ENCODE measurements at places on chromosomes 16 and 17.

DNA sequence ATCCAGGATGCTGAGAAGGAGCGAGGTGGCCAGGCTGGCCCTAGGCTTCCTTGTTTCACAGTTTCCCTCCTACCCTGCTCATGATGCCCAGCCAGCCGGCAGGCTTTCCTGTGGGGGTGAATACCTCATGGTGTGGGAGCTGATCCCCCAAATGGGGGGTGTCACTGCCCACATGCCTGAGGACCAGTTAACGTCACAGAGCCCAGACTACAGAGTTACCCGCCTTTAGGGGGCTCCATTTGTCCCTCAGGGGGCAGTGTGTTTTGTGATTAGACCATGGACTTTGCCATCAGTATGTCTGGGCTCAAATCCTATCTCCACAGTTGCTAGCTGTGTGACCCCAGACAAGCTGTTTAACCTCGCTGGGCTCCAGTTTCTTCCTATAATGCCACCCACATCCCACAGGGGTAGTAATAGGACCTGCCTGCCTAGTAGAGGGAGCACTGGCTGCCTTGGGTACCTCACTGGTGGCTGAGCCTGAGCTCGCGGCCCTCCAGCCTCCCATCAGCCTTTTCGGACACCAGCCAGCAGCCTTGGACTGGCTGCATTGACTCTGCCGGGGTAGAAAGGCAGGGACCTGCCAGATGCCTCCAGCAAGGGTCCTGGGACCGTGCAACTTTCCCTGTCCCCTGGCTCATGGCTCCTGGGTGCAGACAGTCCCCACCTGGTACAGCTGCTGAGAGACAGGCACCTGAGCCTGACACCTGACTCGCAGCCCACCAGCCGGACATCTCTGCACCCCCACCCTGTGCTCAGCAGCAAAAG, 87.5 kb upstream of the GSE1 start:
- peak overlapping the region; percentile 89 for H3K27ac ChIP-seq
- no peaks in the 10 kb centered on the region for H3K36me3 ChIP-seq
- H3K4me3 ChIP-seq = no peak overlapping the region
- DNase-seq = no peak

DNA sequence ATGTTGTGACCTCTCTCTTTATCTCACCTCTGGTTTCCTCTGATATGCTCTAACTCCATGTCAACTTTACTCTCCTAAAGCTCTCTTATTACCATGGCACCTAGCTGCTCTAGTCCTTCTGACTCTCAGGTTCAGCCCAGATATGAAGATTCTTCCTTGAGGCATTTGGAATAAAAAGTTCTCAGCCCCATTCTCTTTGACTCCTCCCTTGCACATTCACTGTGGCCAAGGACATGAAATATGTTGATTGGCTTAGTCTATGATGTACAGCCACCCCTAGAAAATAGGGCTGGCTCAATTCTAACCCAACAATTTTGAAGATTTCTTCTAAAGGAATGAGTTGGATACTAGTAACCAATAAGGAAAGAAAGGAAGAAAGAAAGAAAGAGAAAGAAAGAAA, 20.8 kb upstream of the GAS7 start:
- no peaks in the 10 kb centered on the region for H3K36me3 ChIP-seq
- H3K4me1 ChIP-seq = no peaks in the 10 kb centered on the region
- no peak overlapping the region for H3K27ac ChIP-seq

DNA sequence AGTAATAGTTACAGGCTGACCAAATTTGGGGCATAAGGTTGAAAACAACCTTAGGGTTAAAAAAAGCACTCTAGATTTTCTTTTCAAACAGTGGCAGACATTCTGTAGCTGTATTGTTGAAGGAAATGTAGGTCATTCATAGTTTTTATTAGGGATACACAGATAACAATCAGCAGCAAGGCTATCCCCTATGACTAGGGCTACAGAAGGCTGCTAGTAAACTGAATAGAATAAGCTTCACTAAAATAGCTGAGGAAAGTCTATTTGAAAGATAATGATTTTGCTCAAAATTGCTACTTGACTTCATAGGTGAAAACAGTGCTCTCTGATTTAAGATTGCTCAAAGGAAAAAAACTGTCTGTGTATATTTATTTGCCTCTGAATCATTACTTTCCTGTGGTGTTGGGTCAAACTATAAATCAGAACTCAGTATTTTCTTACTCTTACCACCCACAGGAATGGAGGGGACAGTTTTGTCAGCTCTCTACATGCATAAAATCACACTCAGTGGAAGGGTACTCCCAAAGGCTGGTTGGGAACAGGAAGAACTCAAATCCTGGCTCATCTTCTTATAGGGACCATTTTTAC, 24.8 kb downstream of the RPGRIP1L start:
- no peaks in the 10 kb centered on the region for H3K36me3 ChIP-seq
- DNase-seq = no peak
- H3K4me1 ChIP-seq = no peaks in the 10 kb centered on the region

DNA sequence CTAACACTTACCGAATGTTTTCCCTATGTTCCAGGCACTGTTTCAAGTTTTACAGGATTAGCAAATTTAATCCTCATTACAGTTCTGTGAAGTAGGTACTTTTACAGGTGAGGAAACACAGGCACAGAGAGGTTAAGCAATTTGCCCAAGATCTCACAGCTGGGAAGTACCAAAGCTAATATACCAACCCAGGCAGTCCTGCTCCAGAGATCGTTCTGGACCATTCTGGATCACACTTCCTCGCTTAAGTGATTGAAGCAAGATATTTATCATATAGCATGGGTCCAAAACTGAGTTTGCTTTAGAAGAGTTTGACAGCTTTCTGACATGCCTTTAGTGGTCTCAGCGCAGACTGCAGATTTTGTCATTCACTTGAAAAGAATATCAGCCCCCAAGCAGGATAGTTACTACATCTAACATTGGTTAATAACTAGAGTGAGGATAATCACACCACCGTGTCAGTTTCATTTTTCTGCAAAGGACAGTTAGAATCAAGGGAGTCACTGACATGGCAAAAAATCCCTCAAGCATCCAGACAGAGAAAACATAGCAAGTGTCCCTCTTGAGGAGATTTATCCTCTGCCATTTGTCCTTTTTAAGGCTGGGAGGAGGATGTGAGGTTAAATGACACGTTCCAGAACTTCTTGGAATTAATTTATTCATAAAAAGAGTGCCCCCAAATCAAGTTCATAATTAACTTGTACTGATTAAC, 5.1 kb downstream of the HS3ST3B1 start:
- H3K36me3 ChIP-seq = no peaks in the 10 kb centered on the region
- no peaks in the 10 kb centered on the region for H3K4me1 ChIP-seq
- DNase-seq = no peak
- H3K4me3 ChIP-seq = no peak overlapping the region

DNA sequence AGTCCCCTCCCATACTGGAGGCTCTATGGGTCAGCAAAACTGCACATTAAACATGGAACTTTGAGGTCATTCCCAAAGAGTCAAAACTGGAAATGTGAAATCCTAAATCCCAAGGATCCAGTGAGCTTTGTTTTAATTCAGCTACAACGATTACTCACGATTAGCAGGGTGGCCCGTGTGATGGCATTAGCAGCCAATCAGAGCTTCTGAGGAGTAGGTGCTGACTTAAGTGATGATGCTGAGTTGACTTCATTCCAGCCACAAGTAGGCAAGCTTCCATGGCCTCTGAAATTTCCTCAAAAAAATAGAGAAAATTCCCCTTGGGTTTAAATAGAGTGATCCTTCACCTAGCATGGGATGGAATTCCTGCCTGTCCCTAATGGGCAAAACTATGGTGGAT, 28.1 kb upstream of the BEAN1 start:
- H3K4me1 ChIP-seq = no peaks in the 10 kb centered on the region
- no peaks in the 10 kb centered on the region for H3K27me3 ChIP-seq
- no peak for DNase-seq
- H3K4me3 ChIP-seq = no peak overlapping the region
- H3K27ac ChIP-seq = no peak overlapping the region
- no peaks in the 10 kb centered on the region for H3K36me3 ChIP-seq

GRCh38 chr16:81778861-81779535, at the start of gene PLCG2:
Gene PLCG2 (plus strand): TSS chr16:81779291. CDS start chr16:81785990, 6,699 bp downstream.
- peak within 1 kb of the TSS; percentile 67 for H3K27ac ChIP-seq
- peak; percentile 80 for DNase-seq
- H3K36me3 ChIP-seq = no peaks in the 10 kb centered on the region
- peak within 1 kb of the TSS; percentile 72 for H3K4me3 ChIP-seq

DNA sequence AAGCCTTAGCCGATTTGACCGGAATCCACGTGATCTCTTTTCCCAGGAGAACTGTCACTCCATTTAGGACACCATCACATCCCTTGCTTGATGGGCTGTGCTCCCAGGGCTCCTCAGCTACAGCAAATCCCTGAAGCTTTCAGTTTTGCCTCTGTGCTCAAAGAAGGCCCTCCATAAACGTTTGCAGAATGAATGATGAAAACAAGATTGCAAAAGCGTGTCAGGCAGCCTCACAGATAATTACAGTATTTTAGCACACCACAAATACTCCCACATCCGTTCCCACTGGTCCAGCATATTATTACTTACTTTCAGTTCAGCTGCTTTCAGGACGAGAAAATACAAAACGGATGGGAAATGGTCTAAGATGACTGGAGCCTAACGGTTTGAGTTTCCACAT, 84.6 kb downstream of the USP31 start:
- H3K4me3 ChIP-seq = no peak overlapping the region
- H3K4me1 ChIP-seq = no peaks in the 10 kb centered on the region
- no peak for DNase-seq
- H3K36me3 ChIP-seq = no peaks in the 10 kb centered on the region
- no peaks in the 10 kb centered on the region for H3K27me3 ChIP-seq

DNA sequence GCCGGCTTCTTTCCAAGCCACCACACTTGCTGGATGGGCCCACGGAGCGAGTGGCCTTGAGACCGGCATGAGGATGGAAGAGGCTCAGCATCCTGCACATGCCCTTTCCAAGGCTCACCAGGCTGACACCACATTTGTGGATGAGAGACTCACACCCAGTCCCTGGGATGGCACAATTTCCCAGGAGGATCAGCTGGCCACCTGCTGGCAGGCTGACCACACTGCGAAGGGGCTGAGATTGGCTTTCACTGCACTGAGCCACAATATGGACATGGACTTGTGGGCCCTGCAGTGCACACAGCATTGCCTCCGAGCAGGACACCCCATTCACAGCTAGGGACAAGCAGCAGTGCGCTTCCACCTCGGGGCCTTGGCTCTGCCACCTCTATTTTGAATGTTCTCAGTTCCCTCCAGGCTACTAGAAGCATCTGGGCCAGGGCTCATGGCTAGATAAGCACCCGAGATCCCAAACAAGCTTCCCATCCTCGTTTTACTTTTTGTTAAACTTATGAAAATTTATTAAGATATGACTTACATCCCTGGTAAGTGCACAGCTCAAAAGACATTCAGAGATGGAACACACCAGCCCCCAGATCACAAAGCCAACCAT, 25.3 kb upstream of the KSR1 start:
- DNase-seq = peak; percentile 80

DNA sequence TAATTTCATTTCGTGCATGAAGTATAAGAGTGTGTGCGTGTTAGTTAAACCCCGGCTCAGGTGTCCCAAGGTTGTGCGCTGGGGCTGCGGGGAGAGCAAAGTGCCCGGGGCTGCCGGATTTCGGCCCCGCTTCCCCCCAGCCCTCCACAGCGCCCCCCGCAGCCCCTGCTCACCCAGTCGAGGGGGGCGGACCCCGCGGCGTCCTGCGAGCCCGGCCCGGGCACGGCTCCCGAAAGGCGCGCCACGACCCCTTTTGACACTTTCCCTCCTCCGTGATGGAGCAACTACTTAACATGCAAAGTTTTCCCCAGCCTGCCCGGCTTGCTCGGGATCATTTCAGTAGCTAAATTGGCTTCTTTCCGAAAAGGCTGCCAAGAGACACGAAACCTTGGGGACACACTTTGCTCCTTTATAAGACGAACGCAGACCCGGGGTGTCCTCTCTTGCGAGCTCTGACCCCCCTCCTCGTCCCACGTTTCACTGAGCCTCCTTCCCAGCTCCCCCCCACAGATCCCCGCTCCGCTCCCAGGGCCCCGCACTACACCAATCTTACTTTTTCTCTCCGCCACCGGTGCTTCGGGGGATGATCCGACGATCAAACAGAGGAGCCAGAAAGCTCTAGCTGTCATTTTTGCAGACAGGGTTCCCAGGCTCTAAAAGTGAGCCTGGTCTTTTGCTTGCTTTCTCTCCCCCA, 552 bp downstream of the C17orf58 start:
- H3K4me3 ChIP-seq = peak overlapping the region; percentile 53
- H3K27me3 ChIP-seq = no peaks in the 10 kb centered on the region
- H3K36me3 ChIP-seq = no peaks in the 10 kb centered on the region
- H3K27ac ChIP-seq = peak overlapping the region; percentile 40

DNA sequence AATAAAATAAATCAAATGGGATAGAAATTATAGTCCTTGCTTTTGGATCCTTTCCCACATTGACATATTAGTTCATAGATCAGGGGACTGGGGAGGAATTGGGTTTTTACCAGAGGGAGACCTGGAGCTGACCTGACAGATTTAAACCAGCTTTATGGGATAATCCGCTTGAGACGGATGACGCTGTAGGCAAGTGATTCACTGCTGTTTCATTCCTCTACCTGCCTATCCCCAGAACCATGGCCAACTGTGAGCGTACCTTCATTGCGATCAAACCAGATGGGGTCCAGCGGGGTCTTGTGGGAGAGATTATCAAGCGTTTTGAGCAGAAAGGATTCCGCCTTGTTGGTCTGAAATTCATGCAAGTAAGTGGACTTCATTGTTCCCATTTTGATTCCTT, 2.1 kb downstream of the NME1 start:
- H3K27ac ChIP-seq = no peak overlapping the region
- no peak for DNase-seq
- H3K4me1 ChIP-seq = peaks cover 9% of the 10 kb centered on the region
- H3K4me3 ChIP-seq = no peak overlapping the region
- H3K36me3 ChIP-seq = no peaks in the 10 kb centered on the region
- H3K27me3 ChIP-seq = no peaks in the 10 kb centered on the region

Measured in Caco-2 (cell line).